NCI-H2107 (cell line): ENCODE measurements at places on chromosomes 12 and 14.

DNA sequence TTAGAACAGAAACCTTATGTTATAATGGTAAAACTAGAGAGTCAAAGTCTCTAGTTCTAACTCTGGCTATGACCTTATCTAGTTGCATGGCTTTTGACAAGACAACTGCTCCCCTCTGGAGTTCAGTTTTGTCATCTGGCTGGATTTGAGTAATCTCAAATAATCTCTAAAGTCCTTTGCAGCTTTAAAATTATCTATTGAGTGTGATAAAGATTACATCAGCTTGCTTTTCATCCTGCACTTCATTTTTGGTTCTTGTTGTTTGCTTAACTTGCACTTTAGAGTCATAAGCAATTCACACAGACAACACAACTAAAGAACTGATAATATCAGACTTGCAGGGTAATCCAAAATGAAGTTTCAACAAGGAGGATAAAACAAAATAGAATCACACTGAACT is 2.3 kb downstream of the AKAP5 start:
- DNase-seq = no peak

GRCh38 chr14:62056789-62057188 is 294.6 kb downstream of the SNAPC1 start:
- DNase-seq = no peak

DNA sequence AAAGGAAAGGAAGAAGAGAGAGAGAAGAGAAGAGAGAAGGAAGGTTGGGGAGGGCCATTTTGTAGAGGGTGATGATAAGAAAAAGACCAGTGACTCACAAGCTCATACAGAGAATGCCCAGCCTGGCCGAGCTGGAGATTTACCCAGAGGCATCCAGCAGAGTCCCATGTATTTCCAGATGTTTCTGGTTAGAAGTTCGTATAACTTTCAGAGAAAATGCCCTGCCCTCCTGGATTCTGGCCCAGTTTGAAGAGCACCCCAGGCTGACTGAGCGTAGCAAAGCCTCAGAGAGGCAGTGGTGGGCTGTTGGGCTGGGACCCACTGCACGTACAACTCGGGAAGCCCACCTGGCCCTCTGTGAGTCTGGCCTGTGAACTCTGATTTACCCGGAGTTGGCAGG is 221.8 kb downstream of the SLC41A2 start:
- DNase-seq = no peak

GRCh38 chr14:90301668-90302090 is 30.1 kb downstream of the NRDE2 start:
- DNase-seq = no peak

- DNase-seq = no peak
Measured at GRCh38 chr12:111745211-111745610, 21.5 kb upstream of the ALDH2 start.

- DNase-seq = no peak
Measured at GRCh38 chr12:70788774-70789173, 131.8 kb downstream of the PTPRR start.
